Left ventricle myocardium inferior (tissue), 1 donor: ENCODE measurements at places on chromosomes 7 and 10. TPM values are rescaled to one million over a fixed set of nuclear protein-coding genes. Genes with fewer than 3 reads are reported as not detected.

Gene SLC18A3
- not detected for total RNA-seq

Gene TRIP6
- 11.7 TPM for total RNA-seq

Gene HOXA13
- total RNA-seq = not detected

Gene TAS2R3
- 0.41 TPM for total RNA-seq

Gene ASAH2
- not detected for total RNA-seq

Gene CDNF
- total RNA-seq = 1.5 TPM

Gene KCNMA1
- 1.8 TPM for total RNA-seq

Gene FAM25G
- not detected for total RNA-seq

- no peak for DNase-seq
Observed at GRCh38 chr10:11169976-11170375, 152.3 kb downstream of the CELF2 start.

DNA sequence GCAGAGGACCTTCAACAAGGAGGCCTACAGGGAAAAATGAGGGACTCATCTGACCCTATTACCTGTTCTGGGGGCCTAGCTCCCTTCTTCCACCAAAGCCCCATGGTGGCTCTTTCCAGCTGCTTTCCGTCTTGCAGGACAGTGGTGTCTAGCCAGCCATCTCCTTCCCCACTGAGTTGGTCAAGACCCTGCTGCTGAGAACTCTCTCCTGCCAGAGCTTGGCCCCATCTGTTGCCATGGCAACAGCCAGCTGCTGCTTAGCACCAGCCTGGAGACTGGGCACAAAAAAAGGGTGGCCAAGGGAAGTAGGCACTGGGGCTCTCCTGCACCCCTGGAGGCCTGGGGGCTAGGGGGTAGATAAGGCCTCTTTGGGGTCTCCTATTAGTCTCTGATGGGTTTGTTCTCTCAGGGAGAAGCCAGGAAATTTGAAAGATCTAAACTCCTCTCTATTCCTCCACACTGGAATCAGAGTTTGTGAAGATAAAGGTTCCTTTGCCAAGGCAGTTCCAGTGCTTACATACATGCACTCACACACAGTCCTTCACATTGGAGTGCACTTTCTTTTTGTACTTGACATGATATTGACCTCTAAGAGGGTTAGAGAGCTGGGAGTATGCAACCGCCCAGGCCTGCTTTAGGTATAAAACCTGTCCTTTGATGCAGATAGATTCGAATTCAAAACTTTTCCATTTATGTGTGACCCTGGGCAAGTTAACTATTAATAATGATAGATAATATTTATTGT is 15.8 kb downstream of the TSPAN33 start:
- no peak for DNase-seq

GRCh38 chr10:93652857-93653256 is 40.5 kb downstream of the PDE6C start:
- no peak for DNase-seq

GRCh38 chr10:114308531-114309363 is 69.7 kb downstream of the VWA2 start:
- no peak for DNase-seq

GRCh38 chr7:116329686-116330503 is 119.6 kb downstream of the TES start:
- DNase-seq = no peak

DNA sequence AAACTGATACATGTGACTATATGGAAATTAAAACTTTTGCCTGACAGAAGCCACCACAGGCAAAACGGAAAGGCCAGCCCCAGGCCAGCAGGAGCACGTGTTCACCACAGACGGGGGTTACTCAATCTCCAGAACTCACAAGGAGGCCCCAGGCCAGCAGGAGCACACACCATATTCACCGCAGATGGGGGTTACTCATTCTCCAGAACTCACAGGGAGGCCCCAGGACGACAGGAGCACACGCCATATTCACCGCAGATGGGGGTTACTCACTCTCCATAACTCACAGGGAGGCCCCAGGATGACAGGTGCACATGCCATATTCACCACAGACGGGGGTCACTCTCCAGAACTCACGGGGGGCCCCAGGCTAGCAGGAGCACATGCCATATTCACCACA is 61.5 kb downstream of the NKX6-2 start:
- DNase-seq = no peak

DNA sequence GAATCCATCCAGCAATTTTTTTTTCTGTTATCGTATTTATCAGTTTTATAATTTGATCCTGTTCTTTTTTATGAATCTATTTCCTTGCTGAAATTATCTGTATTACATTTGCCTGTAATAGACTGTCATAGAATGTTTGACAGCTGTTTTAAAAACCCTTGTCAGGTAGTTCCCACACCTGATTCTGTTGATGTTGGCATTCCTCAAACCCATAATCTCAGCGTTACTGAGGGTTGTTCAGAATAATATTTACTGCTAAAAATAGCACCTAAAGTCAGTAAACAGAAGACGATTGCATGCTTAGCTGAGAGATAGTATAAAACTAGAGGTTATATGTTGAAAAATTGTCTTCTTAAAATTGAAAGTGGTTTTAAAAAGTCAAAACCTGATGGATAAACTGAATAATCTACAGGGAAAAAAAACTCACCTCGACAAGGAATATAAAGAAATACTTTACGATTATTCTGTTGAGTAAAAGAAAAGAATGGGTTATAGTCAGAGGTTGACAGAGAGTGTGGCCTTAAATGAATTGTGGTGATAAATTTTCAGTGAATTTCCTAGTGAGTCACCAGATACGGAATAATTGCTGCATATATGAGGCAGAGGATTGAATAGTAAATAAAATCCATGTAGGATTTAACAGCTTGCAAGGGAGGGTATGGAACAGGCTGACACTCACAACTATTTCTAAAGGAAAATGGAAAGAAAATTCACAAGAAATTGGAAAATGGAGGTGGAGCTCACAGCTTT is 824.1 kb upstream of the IGFBP3 start:
- DNase-seq = no peak

- DNase-seq = peak; percentile 16
Observed at GRCh38 chr10:51629934-51630639, 69.3 kb downstream of the CSTF2T start.

DNA sequence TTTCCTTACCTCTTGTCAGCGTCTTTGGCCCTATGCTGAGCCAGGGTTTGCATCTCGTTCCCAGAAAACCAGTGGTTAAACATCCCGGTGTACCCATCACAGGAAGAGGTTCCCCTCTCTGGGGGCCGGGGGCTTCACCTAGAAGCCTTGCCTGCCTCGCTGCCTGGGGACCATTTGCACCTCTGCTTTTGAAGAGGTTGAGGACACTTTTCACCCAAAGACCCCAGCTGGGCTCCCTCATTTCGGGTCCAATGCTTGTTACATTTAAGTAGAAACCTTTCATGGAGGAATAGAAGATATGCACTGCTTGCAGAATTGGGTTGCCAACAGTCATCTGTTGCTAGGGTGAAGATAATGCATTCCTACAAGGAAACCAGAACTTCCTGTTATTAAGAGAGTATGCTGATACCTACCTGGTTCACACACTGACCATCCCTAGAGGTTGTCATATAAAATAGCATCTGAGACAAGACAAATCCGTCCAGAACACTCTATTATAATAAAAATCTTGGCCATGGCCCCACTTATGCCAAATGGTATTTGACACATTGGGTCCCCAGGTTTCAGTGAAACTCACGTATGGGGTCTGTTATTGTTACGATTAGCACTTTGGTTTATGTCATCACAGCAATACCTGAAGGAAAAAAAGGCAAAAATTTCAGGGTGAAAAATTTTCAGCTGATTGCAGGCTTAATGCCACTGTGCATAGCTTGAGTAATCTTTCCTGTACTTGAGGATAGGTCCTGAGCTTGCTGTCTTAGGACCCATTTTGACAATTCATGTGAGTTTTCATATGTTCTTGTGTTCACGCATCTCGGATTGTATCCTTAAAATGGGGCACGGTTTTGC is 917 bp downstream of the ZNF365 start:
- DNase-seq = no peak

DNA sequence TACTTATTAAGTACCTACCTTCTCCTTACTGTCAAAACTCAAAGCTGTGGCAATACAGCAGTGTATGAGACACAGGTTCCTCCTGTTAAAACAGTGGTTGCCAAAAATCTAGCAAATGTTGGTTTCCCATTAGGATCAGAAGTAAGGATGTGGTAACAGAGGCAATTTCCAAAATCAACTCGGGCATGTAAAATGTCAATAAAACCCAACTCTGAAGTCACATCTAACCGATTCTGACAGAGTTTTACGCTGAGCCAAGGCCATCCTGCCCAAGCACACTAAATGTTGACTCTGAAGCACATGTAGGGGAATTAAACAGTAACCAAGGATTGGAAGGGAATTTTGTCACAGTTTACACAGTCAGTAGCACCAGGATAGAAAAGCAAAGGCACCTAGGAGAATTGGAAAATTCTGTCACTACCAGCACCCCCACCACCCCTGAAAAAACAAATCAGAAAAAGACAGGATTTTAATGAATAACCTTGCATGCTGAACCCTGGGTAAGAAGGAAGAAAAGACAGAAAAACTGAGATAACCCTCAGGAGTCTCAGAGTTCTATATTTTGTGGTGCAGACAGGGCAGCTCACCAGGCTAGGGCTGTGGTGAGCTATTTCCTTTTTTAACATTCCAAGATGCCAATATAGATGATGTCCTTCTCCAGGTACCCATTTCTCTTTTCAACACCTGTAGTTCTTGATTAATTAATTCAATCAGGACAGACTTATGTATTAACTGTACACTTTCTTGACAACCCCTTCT is 119.5 kb downstream of the DOCK4 start:
- no peak for DNase-seq

DNA sequence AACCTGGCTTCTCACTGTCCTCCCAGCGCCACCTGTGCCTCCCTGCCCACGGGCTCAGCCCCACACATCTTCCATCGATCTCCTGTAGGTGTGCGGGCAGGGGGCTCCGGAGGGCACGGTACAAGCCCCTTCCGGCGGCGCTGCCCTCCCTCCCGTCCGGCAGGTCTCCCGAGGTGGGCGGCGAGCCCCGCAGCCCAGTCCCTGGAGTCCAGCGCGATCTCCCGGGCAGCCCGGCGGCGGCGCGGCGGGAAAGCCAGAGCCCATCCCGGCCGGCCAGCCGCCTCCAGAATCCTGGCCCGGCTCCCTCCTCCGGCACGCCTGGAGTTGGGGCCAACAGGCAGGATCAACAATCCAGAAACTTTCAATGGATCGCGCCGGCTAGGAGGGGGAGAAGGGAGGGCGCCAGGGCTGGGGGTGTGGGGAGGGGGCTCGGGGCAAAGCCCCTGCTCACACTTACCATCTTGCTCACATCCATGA is 100.1 kb downstream of the HIP1 start:
- peak; percentile 66 for DNase-seq

DNA sequence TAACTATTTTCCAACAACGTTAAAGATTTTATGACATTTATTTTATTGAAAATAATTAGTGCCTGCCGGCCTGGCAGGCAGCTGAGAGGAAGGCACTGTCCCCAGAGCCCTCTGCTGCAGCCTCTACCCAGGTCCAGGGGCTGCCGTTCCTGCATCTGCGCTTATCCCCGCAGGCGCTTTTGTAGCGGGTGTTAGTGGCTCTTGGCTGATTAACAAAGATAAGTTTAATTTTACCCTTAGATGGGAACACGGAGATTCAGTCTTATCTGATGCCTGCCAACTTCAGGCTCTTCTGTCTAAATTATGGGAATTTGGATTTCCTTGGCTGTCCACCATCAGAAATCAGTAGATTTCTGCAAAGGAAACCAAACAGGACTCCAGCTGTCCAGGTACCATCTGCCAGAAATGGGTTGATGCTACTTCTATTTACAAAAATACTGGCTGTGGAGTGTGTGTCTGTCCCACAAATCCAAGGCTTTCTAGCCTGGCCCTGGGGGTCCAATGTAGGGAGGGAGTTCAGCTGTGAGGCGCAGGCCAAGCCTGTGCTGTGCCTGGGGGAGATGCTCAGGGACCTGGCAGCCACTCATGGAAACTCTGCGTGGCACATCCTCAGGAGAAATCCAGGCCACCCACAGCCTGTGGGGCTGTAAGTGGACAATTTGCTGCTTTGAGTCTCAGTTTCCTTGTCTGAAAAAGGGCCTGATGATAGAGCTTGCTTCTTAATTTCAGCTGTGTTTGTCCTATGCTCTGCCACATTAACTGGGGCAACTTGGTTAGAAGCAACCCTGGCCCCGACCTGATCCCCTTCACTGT is 62.0 kb upstream of the IGFBP3 start:
- DNase-seq = no peak

- DNase-seq = no peak
Observed at GRCh38 chr7:3192669-3193068, 108.4 kb upstream of the SDK1 start.

GRCh38 chr7:34507191-34507590 is 150.8 kb upstream of the NPSR1 start:
- no peak for DNase-seq

GRCh38 chr7:45191396-45191795 is 33.8 kb downstream of the RAMP3 start:
- no peak for DNase-seq

DNA sequence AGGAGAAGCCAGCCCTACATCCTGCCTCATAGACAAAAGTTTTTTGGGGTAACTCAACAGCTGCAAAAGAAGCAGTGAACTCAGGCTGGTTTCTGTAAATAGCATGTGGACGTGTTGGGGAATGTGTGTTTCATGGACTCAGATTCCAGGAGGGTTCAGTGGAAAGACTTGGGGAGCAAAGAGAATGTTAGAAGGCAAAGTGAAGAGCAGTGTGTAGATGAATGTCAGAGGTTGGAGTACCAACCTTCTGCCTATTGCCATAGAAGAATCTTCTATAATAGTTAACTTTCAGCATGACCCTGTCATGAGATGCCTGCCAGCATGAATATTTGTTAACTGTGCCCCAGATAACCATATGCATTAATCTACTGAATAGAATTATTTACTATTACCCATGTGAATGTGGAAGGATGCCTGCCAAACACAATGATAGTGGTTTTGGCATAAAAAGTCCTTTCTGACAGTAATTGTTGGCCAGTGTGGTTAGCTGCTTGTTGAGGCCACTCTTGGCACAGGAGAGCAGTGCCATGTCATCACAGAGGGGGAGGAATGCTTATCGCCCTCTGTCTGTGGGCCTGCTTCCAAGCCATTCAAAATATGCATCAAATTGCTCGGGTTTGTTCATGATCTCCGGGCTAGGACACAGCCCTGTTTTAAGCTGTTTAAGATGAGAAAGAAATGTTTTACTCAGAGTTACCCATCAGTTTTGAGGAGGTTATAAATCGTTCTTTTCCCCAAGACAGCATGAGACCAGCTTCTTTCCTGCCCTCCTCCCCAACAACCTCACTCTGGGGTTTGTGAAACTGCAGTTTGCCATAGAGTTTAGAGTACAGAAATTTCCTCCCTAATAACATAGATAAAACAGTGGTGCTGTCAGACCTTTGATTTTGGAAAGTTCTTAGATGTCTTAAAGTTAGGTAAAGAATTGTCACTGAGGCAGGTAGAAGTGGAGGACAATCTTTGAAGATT is 165.3 kb downstream of the WNT2 start:
- peak; percentile 17 for DNase-seq

DNA sequence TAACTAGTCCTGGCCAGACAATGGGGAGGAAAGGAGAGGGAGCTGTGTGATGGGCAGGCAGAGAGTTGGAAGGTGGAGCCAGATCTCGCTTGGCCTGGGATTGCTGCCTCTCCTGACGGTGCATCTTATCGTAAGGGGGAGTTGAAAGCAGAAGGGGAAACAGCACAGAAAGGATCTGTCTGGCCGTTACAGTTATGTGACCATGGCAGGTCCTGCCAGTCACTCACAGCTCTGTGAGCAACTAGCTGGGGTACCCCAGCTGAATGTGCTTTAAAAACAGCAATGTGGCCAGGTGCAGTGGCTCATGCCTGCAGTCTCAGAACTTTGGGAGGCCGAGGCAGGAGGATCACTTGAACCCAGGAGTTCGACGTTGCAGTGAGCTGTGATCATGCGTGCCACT is 8.1 kb downstream of the BLVRA start:
- no peak for DNase-seq

- DNase-seq = no peak
Observed at GRCh38 chr10:19096501-19097073, 48.0 kb downstream of the MALRD1 start.

GRCh38 chr10:77187376-77187999 is 450.1 kb downstream of the KCNMA1 start:
- DNase-seq = no peak
